ENCODE measurements at places on chromosomes 3 and 15.

GRCh38 chr3:9727743-9728142 is 3.8 kb upstream of the BRPF1 start:
- DNase-seq = no peak

DNA sequence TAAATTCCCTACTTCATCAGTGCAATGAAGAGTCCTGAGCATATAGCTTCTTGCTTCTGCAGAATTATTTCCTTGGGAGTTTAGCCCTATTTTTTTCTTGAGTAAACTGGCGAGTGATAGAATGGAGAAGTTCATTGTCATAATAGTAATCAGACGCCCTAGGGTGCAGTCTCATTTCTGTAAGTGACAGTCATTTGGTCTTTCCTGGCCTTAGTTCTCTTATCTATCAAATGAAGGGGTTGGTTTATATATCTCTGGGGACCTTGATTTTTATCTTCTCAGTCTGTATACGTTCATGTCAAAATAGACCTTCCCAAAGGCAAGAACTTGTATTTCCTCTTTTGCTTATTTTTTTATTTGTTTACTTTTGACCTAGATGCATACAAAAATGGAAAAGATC is 9.9 kb upstream of the ALPK3 start:
- no peak for DNase-seq

DNA sequence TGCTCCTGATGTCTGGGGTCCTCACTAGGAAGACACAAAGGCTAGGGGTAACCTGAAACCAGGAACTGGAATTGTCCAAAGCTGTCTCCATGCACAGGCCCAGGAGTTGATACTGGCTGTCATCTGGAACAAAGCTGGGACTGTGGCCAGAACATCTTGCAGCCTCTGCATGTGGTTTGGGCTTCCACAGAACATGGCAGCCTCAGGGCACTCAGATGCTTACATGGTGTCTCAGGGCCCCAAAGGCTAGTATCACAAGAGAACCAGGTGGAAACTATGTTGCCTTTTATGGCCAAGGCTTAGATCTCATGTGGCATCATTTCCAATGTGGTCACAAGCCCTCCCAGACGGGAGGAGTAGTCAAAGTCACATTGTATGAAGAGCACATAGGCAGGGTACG is 335.2 kb upstream of the TRIM42 start:
- no peak for DNase-seq

DNA sequence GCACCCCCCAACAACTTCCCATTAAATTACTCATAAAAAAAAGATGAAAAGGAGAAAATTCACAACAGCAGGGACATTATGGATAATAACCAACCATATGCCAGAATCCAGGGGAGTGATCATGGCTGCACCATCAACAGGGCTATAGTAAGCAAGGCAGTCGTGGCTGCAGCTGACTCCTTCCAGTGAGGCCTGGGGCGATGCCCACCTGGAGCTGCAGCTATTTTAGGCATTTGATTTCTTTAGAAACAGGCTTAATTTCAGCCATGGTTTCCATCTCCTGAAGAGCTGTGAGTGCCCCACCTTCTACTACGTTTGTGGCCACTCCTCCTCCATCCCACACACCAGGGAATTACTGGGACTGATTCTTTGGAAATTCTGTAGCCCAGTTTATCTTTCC is 84.0 kb downstream of the MINAR1 start:
- DNase-seq = peak; percentile 82

DNA sequence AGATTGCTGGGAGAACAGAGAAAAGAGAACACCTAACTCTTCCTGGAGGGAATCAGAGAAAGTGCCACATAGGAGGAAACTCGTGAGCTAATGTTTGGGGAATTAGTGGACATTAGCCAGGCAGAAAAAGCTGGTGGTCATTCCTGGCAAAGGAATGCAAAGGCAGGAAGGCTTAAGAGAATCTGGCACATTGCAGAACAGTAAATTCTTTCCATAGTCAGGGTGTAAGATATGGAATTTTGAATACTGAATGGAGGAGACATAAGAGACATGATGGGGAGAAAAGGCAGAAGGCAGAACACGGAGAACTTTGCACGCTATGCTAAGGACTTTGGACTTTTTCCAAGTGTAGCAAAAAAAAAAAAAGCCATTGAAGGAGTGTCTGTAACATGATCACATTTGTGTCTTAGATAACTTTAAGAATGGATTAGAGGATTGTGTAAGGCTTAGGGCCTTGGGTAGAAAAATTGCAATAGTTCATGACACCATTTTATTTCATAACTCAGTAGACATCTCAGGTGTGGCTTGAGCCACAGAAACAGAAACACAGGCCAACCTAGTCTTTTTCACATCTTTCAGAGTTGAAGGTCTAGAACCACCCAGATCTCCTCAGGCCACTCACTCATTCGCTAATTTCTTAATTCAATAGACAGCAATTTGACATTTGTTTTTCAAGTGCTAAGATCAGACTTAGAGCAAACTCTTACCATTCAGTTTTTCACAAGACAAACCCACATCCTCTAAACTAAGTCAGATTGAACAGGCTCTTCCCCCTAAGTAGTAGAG is 31.2 kb upstream of the CCDC80 start:
- DNase-seq = no peak

GRCh38 chr3:160012108-160012507 is 23.5 kb downstream of the IL12A start:
- no peak for DNase-seq

- DNase-seq = no peak
Observed at GRCh38 chr3:111954228-111954990, 24.4 kb upstream of the ABHD10 start.

GRCh38 chr3:159609625-159610024 is 379.0 kb upstream of the IL12A start:
- DNase-seq = no peak

DNA sequence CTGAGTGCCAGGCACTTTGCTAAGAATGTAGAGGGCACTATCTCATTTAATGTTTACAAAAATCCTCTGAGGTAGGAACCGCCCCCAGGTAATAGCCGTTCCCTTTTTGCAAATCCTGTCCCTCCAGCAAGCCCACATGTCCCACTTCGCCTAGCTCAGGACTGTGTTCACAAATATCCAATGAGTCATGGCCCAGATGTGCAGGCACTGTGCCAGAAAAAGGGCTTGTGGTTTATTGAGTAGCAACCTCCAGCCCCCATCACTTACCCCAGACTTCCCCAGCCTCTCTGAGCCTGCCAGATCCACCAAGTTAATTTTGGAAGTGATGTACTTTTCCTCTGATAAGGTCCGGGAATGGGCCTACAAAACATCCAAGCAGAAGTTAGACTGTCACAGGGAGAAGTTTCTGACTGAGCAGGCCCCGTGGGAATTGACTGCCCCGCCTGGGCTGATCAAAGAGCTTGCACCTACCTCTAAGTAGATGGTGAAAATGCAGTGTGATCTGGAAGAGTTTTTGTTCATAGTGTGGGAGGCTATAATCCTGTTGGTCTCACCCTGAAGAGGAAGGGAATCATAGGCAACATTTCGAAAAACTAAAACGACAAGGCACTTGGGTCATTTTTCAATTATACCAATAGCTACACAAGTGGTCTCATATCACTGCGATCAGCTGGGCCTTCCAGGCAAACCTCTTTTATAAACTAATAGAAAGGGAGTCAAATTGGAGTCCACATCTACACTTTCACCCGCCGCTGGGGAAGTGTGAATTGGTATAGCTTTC is 15.7 kb downstream of the KIF9 start:
- no peak for DNase-seq

- no peak for DNase-seq
Observed at GRCh38 chr3:106457281-106458180, 588.7 kb upstream of the CBLB start.

DNA sequence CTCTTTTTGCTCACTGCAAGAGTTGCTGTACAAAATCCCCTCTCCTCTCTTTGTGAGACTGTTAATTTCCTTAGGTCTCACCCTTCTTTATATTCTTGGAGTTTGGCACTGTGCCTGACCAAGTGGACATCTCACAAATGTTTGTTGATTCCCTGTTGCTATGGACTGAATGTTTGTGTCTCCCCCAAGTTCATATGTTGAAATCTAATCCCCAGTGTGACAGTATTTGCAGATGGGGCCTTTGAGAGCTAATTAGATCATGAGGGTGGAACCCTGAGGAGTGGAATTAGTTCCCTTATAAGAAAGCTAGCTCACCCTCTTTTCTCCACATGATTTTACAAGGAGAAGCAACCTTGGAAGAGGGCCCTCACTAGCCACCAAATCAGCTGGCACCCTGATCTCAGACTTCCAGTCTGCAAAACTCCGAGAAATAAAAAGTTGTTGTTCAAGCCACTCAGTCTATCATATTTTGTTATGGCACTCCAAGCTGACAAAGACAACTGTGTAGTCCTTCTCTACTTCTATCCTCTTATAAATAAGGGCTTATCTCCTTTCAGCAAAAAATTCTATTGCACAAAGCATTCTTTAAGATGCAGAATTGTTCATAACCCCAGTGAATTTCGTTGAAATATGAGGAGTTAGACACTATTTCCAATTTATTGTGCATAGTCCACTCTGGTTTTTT is 65.5 kb upstream of the NPHP3 start:
- no peak for DNase-seq

- DNase-seq = peak; percentile 93
Observed at GRCh38 chr3:181752202-181752671, 40.5 kb downstream of the SOX2 start.

DNA sequence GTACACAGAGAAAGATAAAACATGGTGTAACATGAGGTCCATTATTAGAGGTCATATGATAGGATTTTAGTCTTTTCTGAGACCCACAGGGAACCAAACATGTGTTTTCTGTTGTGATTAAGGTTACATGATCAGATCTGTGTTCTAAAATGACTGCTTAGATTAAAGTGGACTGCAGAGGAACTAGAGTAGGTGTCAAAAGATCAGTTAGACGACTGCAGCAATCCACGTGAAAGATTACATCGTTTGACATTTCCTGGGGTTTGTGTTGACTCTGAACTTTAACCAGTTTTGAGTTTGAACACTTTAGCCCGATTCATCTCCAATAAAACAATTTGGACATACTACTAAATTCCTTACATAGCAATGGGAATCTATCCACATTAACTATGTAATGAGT is 5.1 kb downstream of the MIX23 start:
- no peak for DNase-seq

GRCh38 chr3:64349551-64349950 is 124.3 kb upstream of the PRICKLE2 start:
- DNase-seq = no peak

GRCh38 chr3:140311428-140311827 is 366.4 kb upstream of the TRIM42 start:
- no peak for DNase-seq

DNA sequence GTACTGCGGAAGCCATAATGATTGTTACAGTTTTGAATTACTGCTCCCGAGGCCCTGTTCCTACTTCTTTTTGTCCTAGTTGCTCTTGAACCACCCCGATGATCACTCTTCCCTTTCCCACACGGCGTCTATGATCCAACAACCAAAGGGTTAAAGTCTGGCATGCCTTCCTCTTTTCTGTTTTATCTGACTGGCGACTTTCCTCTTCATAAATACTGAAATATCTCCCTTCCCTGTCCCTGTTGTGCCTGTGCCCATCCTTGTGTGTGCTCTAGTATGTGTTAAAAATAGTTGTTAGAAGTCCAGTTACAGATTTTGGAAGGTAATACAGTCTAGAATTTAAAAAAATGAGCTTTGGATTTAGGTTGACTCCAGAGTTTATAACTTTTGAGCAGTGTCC is 83.6 kb downstream of the AKAP13 start:
- no peak for DNase-seq

DNA sequence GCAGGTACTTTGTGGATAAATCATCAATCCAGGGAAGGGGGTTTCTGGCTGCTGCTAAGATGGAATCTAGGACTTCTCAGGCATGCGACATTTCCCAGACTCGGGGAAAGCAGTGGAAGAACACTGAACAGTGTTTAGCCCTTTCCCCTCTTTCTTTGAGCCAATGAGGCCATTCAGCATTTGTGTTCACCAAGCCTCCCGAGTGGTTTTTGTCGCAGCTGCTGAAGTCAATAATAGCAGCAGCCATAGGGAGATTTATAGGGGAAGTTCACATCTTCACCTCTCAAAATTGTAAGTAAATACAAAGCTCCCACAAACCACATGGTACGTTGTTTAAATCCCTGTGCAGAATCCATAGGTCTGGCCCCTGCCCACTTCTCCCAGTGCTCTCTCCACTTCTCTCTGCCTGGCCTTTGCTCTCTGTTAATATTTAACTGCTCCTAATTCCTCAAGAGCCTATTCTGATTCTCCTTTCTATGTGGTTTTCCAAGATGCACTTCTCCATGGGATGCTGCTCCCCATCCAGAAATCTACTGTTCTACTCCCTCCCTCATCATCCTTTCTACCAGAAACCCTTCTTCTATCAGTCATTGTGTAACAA is 230.7 kb downstream of the SHQ1 start:
- peak; percentile 72 for DNase-seq

DNA sequence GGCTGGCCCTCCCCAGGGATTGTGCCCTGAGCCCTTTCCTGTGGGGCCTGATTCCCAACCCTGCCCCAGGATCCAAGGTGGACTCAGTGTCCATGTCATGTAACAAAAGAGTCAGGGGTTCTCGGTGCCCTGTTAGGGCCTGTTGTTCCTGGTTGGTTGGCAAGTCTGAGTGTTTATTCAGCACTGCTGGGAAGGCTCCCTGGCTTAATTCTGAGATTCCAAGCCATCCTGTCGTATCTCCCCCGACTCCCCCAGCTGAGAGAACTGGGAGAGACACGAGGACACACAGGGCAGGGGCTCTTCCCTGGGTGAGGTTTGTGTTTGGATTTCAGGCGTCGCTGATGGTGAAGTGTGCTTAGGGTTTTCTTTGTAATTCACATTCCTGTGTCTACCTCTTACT is 78.3 kb downstream of the EEFSEC start:
- DNase-seq = peak; percentile 46

DNA sequence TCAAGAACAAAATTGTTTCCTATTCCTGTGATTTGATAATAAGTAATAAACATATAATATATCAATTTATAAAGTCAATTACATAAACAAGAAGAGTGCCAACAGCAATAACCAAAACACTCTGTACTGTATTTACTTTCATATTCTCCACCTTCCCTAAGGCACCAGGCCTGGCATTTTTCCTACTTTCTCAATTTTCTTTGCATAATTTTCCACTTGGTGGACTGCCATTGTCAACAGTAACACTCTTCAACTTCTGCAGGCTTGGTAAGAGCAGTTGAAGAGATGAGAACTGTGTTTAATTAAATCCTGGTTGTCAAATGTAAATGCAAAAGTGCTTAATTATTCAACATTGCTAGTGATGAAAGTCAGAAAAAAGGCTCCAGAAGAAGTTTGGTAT is 229.8 kb upstream of the PLSCR5 start:
- no peak for DNase-seq

- no peak for DNase-seq
Observed at GRCh38 chr15:60096157-60096556, 92.0 kb downstream of the FOXB1 start.

DNA sequence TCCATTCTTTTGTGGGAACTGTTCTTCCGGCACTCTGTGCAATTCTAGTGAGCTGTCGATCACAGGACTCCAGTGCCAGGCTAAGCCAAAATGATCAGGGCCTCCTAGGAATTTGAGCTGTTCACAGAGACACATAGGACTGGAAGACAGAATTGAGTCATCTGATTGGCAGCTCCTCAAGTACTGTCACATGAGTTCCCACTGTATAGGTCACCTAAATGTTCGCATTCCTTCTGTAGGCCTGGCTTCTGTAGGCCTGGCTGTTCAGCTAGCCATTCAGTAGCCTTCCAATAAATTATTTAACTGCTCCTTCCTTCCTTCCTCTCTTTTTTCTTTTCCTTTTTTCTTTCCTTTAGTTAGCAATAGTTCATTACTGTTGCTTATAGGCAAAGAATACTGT is 4.3 kb downstream of the PROS1 start:
- no peak for DNase-seq

GRCh38 chr3:48467473-48468267 is 21.1 kb downstream of the ATRIP start:
- no peak for DNase-seq

GRCh38 chr3:29339016-29339833 is 58.4 kb downstream of the RBMS3 start:
- DNase-seq = no peak

All from spinal cord (tissue), 10 donors.